ENCODE measurements at places on chromosomes 4 and X. TPM values are rescaled to one million over a fixed set of nuclear protein-coding genes. Genes with fewer than 3 reads are reported as not detected.

DNA sequence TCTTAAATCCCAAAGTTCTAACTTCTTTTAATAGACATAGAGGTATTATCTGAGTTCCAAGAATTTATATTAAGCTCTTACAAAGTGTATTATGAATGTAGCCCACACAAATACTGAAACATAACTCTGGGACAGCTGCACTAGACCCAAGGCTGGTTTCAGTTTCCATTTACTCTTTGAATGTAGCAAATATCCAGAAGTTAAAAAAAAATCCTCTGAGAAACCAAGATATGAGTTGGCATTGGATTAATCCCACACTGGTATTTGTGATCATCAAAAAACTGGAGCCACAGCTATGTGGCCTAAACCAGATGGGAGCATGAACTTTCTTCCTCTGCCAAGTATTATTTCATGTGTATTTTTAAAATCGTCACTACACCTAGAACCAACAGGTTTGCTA lies 23.6 kb upstream of the SMPX start:
- DNase-seq: no peak
- no peak overlapping the region for H3K27ac ChIP-seq
- H3K4me3 ChIP-seq: no peak overlapping the region

DNA sequence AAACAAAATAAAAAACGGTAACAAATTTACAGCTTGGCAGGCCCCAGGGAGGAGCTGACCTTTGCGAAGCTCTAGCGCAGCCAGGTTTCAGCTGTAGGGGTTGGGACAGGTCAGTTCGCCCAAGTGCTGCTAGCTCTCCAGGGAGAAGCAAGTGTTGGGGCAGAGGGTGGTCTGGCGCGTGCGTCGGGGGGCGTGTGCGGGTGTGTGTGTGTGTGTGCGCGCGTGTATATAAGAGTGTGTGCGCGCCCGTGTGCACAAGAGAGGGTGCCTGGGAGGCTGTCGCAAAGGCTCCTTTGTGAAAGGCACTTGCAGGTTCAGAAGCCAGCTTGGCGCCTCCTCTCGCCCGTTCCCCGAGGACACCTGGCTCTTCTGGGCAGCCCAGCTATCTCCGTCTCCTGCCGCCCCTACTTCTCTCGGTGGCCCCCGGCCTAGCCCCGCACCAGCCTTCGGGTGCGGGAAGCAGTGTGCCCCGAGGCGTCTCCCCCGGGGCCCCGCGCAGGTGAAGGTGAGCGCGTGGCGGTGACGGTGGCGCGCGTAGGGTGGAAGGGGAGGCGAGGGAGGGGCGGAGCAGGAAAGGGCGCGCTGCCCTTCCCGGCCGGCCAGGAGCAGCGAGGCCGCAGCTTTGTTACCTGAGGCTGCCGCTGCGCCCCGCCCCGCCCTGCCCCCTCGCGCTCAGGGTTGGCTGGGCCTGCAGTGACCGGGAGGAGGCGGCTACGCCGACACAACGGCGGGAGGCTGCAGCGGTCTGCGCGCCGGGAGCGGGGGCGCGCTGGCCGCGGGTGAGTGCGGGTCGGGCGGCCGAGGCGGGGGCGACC lies at the start of gene FHDC1:
TSS of gene FHDC1 (plus strand) at position 693 of the 815 bp plus-strand sequence. CDS start 6,735 bp downstream, outside the sequence.
- peak within 1 kb of the TSS; percentile 53 for H3K4me3 ChIP-seq
- no peaks in the 10 kb centered on the region for H3K36me3 ChIP-seq
- no peak within 1 kb of the TSS for H3K27ac ChIP-seq
- no peak for DNase-seq

DNA sequence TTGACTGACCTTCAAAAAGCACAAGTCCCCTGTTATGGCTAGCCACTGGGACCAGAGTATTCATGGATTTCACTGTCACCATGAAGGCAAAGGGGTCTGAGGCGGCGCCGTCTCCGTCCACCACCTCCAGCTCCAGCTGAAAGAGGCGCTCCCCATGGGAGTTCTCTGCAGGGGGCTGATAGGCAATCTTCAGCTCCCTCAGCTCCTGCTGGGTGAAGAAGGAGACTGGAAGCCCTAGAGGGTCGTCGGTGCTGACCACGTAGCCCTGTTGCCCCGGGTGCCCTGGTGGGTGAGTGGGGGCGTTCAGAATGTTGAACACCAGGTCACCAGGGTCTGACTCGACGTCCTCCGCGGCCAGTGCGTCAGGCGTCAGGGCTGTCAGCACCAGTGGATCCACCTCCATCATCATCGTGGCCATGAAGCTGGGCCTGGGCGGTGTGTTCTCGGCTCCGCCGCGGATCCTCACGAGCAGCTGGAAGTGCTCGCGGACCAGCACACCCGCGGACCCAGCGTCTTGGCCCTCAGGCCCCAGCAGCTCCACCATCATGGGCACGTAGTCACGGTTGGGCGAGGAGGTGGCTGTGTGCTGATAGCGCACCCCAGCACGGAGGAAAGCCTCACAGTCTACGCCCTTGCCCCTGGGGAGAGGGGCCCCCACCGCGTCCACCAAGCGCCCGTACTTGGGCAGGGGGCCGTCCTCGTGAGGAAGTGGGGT lies 987 bp downstream of the FREM3 start:
- no peak overlapping the region for H3K27ac ChIP-seq
- no peaks in the 10 kb centered on the region for H3K36me3 ChIP-seq
- DNase-seq: no peak
- no peaks in the 10 kb centered on the region for H3K4me1 ChIP-seq
- H3K4me3 ChIP-seq: no peak overlapping the region

DNA sequence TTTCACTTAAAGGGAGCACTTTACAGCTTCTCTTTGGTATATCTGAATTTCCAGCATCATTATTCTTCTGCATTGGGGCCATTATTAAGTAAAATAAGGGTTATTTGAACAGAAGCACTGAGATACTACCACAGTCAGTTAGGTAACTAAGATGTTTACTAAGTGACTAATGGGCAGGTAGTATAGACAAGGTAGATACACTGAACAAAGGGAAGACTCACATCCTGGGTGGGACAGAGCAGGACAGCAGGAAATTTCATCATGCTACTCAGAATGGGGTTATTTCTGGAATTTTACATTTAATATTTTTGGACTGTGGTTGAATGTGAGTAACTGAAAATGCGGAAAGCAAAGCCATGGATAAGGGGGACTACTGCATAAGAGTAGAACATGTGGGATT lies 316.0 kb downstream of the CCSER1 start:
- no peaks in the 10 kb centered on the region for H3K27me3 ChIP-seq
- no peak overlapping the region for H3K4me3 ChIP-seq
- DNase-seq: no peak
- no peaks in the 10 kb centered on the region for H3K4me1 ChIP-seq

GRCh38 chr4:88275516-88275915 lies 8.8 kb downstream of the PPM1K start:
- H3K27ac ChIP-seq: no peak overlapping the region
- H3K36me3 ChIP-seq: no peaks in the 10 kb centered on the region
- no peak overlapping the region for H3K4me3 ChIP-seq
- no peak for DNase-seq
- no peaks in the 10 kb centered on the region for H3K4me1 ChIP-seq

Gene MAGEA3
- not detected for total RNA-seq

DNA sequence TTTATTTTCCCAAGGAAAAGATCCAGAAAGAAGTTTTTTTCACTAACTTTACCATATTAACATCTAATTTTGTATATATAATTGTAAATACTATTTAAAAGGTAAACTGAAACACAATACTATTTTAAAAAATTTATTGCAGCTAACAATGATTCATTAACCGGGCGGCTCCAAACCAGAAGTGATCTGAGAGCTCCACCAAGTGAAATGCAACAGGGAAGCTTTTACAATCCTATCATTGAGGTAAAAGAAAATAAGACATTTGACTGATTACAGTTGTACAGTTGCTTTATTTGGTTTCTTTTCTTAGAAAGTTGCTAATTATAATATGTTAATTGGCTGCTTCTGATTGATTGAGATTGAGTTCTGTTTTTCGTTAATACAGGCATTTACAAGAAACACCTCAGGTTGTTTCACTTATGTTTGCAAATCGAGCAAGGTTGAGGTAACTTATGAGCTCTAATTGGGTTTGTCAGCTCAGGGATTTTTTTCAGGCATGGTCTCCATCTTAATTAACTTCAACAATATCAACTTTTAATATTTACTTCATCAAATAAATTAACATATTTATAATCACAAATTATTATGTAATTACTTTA lies 220.2 kb upstream of the UGT8 start:
- no peaks in the 10 kb centered on the region for H3K4me1 ChIP-seq
- H3K27me3 ChIP-seq: no peaks in the 10 kb centered on the region
- no peak for DNase-seq
- H3K4me3 ChIP-seq: no peak overlapping the region
- no peak overlapping the region for H3K27ac ChIP-seq

DNA sequence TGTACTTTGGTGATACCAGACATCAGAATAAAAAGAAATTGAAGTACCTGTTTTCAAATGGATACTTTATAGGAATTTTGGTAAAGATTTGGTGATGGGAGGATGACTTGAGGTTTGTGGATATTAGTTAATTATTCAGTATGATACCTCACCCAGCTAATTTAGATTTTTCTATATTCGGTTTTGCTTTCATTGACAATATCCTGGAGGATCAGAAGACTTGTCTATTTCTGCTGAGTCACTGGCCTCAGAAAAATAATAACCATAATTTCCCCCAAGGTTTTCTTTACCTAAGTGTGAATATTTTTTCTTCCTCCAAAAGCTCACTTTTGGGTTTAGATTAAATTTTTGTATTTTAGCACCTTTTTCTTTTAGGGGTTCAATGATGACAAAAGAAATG lies 100.2 kb downstream of the EGF start:
- H3K4me1 ChIP-seq: no peaks in the 10 kb centered on the region
- H3K36me3 ChIP-seq: no peaks in the 10 kb centered on the region
- H3K27me3 ChIP-seq: no peaks in the 10 kb centered on the region
- H3K4me3 ChIP-seq: no peak overlapping the region

DNA sequence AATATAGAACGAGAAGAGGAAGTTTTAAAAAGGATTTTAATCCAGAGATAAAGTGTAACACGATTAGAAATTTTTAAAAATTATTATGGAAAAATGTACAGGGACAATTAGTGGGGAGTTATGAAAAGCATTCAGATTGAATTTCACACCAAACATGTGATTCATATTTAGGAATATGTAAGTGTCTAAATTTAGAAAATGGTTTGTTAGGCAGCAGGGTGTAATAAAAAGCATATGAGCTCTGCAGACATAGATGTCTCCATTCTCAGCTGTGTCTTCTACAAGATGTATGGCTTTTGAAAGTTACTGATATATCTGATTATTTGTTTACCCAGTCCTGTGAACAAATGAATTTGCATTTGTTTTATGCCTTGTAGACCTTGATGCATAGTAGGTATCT lies 638.9 kb upstream of the AGA start:
- DNase-seq: no peak
- H3K27me3 ChIP-seq: no peaks in the 10 kb centered on the region
- H3K4me1 ChIP-seq: no peaks in the 10 kb centered on the region
- H3K36me3 ChIP-seq: no peaks in the 10 kb centered on the region

Gene FAM9B
- 0.55 TPM for total RNA-seq

GRCh38 chr4:144582105-144582850 lies 63.7 kb upstream of the HHIP start:
- peak overlapping the region; percentile 32 for H3K27ac ChIP-seq
- H3K4me1 ChIP-seq: peaks cover 8% of the 10 kb centered on the region
- no peak for DNase-seq
- no peaks in the 10 kb centered on the region for H3K27me3 ChIP-seq
- peak overlapping the region; percentile 5 for H3K4me3 ChIP-seq
- H3K36me3 ChIP-seq: no peaks in the 10 kb centered on the region

Measured in right lobe of liver (tissue), 6 donors.